ENCODE measurements at places on chromosomes 7 and 10. TPM values are rescaled to one million over a fixed set of nuclear protein-coding genes. Genes with fewer than 3 reads are reported as not detected.

Gene CRTAC1
- 1.1 TPM for total RNA-seq

Gene ACBD7
- total RNA-seq, result 12.5 TPM

Gene BHLHA15
- total RNA-seq, result 3.3 TPM

DNA sequence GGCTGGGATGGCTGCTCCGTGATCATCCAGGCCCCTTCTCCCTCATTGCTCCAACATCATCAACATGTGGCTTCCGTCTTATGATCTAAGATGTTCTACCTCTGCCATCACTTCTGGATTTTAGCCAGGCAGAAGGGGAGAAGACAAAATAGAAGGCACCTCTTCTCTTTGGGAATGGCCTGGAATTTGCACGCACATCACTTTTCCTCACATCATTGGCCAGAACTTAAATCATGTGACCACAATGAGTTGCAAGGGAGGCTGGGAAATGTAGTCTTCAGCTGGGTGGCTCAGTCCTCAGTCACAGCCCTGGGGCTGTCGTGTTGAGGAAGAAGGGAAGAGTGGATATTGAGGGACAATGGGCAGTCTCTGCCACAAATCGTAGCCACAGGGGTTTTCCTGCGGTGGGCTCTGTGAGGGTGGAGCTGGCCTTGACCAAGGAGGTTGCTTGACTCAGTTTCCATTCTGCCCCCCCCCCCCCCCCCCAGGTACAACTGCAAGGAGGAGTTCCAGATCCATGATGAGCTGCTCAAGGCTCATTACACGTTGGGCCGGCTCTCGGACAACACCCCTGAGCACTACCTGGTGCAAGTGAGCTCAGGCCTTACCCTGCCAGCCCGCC lies 50.3 kb downstream of the PALD1 start:
- no peaks in the 10 kb centered on the region for H3K27me3 ChIP-seq
- H3K4me1 ChIP-seq, result peaks cover 3% of the 10 kb centered on the region
- H3K36me3 ChIP-seq, result peaks cover 6% of the 10 kb centered on the region
- peak; percentile 40 for DNase-seq
- H3K27ac ChIP-seq, result no peak overlapping the region

- H3K27me3 ChIP-seq, result no peaks in the 10 kb centered on the region
- H3K4me1 ChIP-seq, result peaks cover 3% of the 10 kb centered on the region
- no peak for DNase-seq
- peaks cover 68% of the 10 kb centered on the region for H3K36me3 ChIP-seq
These were observed 8.1 kb downstream of the ATP5MF start for GRCh38 chr7:99457650-99458493.
